ENCODE measurements at places on chromosomes 3 and 15.

GRCh38 chr3:152331018-152331541 is 62.4 kb downstream of the MBNL1 start:
- DNase-seq, result no peak

DNA sequence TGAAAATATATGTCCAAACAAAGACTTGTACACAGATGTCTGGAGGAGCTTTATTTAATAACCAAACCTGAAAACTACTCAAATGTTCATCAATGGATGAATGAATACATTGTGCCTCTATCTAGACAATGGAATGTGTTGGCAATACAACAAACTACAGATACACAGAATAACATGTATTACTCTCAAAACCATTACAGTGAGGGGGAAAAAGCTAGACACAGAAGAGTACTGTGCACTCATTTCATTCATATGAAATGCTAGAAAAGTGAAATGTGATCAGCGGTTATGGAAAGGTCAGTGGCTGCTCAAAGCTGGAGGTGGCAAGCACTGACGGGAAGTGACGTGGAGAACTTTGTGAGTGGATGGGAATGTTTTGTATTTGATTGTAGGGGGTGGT is 13.2 kb downstream of the STOML1 start:
- no peak for DNase-seq

DNA sequence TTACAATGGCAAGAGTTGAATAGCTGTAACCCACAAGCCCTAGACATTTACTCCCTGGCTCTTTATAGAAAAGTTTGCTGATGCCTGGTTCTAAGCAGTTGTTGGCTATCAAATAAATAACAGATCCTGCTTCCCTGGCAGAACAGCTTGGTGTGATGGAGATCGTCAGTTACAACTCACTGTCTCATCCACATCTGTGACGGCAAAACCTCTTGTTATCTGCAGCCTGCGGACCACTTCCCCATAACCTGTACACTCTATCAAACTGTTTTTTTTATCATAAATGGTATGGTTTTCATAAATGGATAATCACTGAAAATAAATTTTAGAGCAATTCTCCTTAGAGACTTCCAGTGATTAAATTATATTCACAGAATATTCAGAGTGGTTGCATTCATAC is 14.1 kb downstream of the ZDHHC3 start:
- DNase-seq, result no peak

GRCh38 chr3:65484964-65485363 is 553.8 kb downstream of the MAGI1 start:
- DNase-seq, result no peak

DNA sequence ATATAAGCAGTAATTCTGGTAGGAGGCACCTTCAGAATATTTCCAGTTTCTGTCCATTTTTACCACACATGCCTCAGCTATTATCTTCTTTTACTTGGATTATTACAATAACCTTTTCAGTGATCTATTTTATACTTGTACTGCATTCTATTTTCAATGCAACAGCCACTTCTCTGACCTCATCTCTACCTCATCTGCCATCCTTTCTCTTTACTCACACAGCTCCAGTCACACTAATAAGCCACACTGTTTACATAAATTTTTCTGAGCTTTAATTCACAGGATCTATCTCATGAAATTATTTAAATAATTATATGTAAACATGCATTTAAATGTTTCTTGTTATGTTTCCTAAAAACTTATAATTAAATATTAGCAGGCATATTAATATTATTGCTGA is 47.3 kb upstream of the BCHE start:
- DNase-seq, result no peak

All from mesothelial cell of epicardium (in vitro differentiated cells).